ENCODE measurements at places on chromosomes 11 and 22.

GRCh38 chr11:81211050-81211449 is 1522.6 kb downstream of the FAM181B start:
- no peak for DNase-seq

- DNase-seq = no peak
Measured at GRCh38 chr11:57368845-57369232, 12.1 kb downstream of the PRG3 start.

DNA sequence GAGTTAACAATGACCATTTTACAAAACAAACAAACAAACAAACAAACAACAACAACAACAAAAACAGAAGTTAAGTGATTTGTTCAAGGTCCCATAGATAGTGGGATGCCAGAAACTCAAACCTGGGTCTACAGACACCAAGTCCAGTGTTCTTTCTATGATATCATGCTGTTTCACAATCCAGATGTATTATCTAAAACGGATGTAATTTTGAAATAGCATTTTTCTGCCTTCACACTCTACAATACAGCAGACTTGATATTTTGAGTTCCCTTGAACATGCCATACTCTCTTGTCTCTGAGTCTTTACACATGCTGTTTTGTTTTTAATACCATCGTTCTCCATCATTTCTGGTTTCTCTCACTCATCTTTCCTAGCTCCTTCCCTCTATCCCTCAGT is 104.5 kb downstream of the RELT start:
- DNase-seq = no peak

GRCh38 chr22:49260681-49261580 is 566.7 kb downstream of the BRD1 start:
- no peak for DNase-seq

DNA sequence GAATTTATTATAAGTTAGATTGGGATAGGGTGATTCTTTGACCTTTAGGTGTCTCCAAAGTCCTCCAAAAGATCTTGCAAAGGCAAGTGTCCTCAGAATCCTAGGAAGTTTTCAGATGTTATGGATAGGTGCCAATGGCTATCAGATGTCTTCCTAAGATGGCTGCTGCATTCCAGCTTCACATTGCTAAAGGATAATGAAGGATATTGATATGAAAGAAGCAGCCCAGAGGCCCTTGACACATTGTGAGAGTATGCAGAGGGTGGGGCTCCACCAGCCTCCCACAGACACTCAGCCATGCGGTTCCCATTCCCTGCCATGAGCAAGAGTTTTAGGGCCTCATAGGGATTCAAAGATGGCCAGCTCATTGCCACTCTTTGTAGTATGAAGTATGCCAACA is 22.3 kb upstream of the GLYATL2 start:
- DNase-seq = no peak

DNA sequence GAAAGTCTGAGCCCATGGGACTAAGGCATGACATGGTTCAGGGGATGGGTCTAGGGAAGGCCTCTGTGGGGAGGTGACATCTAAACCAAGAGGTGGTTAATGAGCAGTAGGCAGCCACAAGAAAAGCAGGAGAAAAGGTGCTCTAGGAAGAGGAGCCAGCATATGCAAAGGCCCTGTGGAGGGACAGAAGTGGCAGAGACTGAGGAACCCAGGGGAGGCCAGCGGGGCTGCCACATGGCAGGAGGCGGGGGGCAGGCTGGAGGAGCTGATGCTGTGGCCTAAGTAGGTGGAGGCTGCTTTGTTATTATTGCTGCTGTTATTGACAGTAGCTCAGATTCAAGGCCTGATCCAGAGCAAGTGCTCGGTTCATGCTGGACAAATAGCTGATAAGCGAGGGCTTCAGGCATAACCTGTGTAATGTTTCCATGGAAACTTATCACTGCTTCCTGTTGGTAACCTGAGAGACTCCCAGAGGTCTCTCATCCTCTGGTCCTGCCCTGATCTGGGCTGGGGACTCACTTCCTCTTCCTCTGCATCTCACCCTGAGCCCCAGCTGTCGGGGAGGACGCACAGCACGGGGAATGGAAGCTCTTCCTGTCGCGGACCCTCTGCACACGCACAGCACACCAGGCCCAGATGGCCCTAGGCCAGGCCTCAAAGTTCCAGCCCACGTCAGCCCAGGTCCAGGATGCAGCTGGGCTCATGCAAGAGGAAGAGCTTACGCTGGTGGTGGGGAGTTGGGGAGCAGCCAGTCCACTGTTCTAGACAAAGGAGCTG is 75.2 kb upstream of the TP53I11 start:
- no peak for DNase-seq

DNA sequence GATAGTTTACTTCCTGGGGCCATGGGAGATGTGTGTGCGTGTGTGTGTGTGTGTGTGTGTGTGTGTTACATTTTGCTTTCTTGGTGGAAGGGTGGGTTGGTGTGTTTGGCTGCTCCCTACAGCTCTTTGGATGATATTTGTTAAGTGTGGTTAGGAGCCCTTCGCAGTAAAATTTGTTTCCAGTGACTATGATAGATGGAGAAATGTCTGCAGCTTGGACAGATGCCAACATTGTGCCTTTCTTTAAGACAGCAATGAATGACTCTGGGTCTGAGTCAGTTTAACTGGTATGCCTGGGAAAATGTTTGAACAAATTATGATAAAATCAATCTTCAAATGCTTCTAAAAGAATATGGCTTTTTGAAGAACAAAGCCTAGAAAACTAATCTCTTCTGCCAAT is 102.7 kb upstream of the TRPC6 start:
- DNase-seq = no peak

- DNase-seq = no peak
Measured at GRCh38 chr11:96474263-96474662, 84.5 kb downstream of the JRKL start.

DNA sequence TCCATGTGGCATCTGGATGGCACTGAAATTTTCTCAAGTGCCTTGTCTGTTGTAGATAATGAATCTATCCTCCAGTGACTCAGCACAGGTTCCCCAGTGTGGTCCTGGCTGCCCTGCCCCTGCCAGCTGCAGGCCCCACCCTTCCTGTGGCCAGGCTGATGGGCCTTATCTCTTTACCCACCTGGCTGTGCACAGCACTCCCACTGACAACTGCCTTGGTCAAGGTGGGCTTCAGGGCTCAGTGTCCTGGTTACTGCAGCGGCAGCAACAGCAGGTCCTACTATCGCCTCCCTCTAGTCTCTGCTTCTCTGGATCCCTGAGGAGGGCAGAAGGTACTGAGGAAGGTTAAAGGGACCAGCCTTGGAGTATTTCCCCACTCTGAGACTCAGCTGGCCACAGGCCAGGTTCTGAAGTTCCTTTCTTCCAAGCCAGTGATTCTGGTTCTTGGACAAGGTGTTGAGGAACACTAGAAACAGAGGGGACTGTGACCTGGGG is 3.1 kb downstream of the HMBS start:
- no peak for DNase-seq

GRCh38 chr22:27990451-27990840 is 71.4 kb upstream of the PITPNB start:
- DNase-seq = no peak

DNA sequence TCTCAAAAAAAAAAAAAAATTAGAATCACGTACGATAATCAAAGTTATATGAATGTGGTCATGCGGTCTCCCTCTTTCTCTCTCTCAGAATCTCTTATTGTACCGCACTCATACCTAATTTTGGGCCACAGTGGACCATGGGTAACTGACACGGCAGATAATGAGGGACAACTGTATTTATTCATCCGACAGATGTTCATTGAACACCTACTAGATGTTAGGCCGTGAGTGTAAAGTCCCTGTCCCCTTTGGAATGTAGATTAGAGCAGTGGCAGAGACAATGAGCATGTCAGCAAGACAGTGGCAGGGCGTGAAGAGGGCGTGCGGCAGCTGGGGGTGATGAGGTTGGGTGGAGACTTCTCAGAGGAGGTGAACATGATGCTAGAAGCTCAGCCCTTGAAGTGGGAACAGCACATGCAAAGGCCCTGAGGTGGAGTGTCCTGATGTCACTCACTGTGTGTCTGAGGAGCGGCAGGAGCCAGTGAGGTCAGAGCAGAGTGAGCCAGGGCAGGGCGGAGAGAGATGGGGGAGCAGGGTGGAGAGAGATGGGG is 25.1 kb downstream of the CACNA1I start:
- no peak for DNase-seq

- DNase-seq = no peak
Measured at GRCh38 chr11:14764579-14765527, 121.2 kb downstream of the PDE3B start.
